ENCODE measurements at places on chromosomes 4 and X.

GRCh38 chr4:173231916-173232315 lies 63.3 kb downstream of the GALNT7 start:
- no peak for DNase-seq

DNA sequence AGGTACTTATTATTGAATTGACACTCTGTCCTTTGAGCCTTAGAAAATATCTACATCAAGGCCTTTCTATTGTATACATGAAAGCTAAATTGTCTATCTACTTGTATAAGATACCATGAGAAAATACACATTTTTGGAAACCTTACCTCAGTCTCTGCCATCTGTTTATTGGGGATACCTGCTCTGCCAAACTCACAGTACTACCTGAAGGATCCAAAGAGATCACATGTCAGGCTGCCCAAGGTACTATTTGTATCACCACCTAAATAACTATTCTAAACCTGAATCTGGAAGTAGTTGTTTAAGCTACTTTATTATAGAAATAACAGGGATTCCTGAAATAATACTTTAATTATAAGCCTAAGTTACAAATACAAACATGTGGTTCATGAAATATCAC lies 126.2 kb downstream of the PALLD start:
- no peak for DNase-seq

GRCh38 chrX:20181598-20182329 lies 40.1 kb upstream of the EIF1AX start:
- no peak for DNase-seq

GRCh38 chr4:128130621-128131020 lies 69.5 kb downstream of the LARP1B start:
- no peak for DNase-seq

DNA sequence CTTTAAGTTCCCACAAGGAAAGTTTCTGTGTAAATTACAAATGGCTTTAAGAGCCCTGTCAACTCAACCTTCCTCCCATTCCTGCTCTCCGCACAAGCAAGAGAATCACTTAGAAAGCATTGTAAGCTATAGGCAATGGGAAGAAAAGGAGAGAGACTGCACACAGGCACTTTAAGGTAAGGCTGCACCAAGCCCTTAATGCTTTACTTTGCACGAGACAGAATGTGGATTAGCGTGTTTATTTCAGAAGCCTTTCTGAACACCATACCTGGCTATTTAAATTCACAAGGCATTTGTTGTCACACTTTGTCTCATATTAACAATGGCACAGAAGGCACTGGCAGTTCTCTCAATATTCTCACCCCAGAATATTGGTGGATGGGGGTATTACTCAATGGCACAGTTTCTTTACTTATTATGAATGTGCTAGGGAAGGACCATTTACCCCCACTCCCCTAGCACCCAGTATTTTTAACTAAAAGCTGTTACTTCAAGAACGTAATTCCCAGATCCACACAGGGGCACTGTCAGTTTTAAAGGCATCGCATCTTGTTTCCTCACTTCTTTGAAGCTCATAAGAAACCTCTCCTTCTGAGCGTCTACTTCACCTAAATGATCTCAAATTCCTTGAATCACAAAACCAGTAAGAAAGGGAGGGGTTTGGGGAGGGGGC lies 150.0 kb downstream of the MAML3 start:
- no peak for DNase-seq

DNA sequence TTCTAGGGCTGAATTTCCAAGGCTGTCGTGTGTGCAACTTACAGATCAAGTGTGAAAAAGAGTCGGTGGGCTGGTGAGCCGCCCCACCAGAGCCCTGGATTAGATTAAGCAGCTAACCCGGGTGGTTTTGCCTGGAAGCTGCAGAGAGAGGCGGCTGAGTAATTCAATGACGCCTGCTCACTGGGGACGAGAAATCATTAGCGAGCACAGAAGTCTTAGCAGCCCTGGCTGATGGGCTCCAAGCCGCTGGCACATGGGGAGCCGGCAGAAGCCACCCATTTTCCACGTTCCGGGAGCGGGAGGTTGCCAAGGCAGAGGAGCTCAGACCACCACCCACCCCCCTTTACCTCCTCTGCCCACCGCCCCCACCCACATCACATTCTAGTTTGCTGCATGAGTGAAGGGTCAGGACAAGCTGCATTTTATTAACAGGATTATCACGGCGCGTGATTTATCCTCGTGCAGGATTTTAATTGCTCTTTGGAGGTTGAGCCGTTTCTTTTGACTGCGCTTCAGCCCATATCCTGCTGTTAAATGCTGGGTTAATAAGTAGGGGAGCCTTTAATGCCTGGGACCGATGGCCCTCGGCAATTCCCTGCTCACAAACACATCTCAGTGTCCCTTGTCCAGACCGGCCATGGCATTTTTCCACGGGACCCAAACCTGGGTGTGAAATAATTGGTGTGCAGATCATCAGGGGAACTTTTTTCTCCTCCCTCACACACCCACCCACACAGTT lies 19.1 kb downstream of the BCOR start:
- no peak for DNase-seq

DNA sequence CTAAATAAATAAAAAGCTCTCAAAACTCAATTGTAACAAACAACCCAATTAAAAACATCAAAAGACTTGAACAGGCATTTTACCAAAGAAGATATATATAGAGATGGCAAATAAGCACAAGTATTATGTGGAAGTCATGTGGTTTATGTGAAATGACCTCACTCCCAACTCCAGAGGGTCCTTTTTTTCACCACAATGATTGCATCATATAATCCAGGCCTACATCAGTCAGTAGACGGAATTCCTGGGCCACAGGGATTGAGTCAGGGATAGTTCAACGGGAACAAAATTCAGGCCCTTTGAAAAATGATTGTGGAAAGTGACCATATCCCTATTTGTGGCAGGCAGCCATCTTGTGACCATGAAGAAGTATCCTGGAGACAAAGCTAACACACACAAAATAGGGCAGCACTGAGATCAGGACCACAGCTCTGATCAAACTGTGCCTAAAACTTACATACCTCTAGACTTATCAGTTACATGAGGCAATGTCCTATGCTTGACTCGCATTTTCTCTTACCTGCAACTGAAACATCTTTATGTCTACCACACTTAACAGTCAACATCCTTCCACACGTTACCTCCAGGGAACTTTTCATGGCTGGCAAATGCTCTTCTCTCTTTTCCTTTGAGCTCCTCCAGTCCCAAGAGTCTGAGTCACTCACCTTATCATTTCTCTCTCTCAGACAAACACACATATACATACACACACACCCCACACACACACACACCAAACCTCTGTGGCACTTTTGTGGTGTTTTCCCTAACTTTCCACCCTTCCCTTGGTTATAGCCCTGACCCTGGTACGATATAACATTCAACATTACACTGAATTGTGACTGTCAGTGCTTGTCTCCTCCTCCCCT lies 113.5 kb downstream of the PHF8 start:
- DNase-seq = no peak

Measured in T follicular helper cell (primary cell).